ENCODE measurements at places on chromosomes 2 and 18.

GRCh38 chr18:34543356-34543755 lies 166.7 kb upstream of the DTNA start:
- no peak for DNase-seq

GRCh38 chr2:97745474-97746174 lies 32.2 kb downstream of the ZAP70 start:
- no peak for DNase-seq

DNA sequence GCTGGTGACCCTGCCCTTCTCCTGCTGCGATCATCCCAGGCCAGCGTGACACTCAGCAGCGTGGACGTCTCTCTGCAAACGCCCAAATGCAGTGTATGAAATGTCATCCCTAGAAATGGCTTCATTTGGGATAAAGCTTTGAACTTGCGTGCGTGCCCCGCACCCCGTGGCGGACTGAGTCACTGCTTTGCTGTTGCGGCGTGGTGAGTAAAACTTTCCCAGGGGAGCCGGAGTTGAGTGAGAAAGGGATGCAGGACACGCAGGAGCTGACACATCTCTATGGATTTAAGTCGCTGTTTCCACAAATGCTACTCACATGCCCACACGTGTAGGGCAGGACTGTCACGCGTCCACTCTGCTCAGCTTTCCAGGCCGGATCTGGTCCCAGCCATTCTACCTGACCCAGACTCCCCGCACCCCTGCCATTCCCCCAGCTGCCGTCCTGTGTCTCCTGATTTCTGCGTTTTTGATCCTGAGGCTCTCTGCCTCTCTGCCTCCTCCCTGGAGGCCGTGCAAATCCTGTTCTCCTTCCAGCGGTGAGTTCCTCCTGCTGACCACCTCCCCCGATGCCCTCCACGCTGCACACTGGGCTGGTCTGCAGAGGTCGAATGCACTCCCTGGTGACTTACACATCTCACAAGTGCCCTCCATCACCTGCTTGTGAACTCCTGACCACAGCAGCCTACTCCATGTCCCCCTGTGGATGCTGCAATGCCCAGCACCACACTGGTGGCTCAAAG lies 88.9 kb downstream of the MBP start:
- DNase-seq: no peak

DNA sequence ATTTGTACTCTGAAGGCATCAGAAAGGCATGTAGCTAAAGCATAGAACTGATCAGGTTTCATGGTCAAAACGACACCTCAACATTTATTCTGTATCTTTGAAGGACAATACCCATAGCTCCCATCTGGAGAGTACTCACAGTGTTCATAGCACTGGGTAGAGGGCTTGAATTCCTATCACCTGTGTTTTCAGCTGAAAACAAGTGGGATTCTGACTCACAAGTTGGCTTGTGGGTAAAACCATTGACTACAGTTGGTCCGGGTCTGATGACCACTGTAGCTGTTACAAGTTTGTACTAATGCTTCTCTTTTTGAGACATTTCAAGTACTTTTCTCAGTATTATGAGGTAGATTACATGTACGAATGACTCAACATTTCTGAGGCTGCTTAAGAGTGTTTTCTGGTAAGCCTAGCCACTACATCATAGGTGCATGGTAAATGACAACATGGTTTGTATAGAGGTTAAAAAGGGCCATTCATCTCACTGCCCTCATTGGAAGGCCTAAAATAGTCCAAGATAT lies 68.6 kb upstream of the PELI1 start:
- peak; percentile 31 for DNase-seq

DNA sequence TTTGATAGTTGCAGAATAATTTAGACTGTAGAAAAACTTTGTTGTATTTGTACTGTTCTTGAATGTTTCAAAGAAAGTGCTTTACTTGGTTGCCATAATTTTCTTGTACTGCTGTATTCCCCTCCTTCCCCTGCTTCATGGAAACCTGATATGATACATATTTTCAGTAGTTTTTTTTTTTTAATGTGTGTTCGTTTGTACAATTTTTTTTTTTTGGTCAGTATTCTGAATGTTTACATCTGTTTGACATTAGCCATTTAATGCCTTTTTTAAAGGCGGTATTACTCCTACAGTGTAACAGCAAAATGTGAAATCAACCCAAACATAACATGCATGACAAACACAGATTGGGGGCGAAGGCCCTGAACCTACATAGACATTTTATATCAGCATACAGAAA lies 172.3 kb downstream of the ASXL3 start:
- no peak for DNase-seq

DNA sequence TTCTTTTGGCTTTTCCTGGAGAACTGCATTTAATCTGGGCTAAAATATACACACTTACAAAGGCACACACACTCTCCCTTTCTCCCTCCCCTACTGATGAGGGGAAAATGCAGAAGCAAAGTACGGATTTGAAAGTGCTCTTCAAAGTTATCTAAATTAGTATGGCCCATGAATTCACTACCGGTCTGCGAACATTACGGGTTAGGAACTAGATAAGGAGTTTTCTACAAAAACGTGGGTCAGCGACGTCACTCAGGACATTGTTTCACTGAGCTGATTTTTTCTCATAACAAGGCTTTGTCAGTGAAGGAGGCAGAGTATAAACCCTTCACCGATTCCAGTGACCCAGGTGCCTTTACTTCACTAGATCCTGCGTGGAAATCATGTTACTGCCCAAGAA lies 47.3 kb downstream of the COA5 start:
- no peak for DNase-seq

DNA sequence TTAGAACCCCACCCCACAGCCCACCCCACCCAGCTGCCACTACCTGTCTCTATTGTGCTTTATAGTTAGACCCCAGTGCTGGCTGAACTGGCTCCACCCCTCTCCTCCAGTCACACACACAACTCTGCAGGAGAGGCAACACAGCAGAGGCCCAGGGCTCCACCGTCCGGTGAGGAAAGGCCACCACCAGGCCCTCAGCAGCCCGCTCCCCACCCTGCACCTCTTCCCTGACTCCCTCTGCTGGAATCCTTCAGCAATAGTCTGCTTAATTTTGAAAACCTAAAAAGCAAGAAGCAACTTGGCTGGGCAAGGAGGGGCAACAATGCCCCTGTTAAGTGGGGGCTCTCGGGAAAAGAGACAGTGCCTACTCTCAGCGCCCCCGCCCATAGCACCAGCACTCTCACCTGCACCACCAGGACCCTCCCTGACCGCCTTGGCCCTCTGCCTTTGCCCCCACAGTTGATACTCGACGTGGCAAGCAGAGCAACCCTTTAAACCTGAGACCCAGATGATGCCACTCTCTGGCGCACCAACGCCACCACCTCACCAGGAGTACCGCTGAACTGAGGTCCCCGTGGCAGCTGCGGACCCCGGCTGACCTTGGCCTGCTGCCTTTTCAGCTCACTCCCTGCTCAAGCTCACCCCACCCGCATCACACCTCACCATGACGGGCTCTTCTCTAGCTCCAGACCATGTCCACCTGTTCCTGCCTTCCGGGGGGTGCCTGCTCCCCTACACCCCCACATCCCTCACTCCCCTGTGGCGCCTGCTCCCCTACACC lies 45.7 kb downstream of the NDUFA10 start:
- no peak for DNase-seq

DNA sequence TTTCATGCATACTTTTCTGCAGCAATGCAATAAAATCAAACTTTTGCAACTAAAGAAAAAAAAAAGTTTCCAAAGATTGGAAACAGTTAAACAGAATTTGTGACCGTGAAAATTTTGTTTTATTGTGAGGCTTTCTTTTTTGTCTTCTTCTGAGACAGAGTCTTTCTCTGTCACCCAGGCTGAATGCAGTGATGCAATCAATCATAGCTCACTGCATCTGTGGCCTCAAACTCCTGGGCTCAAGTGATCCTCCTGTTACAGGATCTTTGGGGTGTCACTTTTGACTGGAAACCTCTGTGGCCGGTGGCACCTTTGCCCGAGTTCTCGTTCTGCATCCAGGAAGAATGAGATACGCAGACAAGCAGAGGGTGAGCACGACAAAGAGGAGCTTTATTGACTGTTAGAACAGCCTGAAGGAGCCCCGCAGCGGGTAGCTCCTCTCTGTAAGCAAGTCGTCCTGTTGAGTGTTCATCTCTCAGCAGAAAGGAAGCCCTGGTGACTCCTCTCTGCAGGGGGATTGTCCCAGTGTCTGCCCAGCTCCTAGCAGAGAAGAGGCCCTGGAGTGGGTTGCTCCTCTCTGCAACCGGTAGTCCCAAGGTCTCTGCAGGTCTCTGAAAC lies 16.9 kb upstream of the ILKAP start:
- DNase-seq: no peak

GRCh38 chr2:13524492-13524891 lies 807.8 kb downstream of the TRIB2 start:
- DNase-seq: no peak

DNA sequence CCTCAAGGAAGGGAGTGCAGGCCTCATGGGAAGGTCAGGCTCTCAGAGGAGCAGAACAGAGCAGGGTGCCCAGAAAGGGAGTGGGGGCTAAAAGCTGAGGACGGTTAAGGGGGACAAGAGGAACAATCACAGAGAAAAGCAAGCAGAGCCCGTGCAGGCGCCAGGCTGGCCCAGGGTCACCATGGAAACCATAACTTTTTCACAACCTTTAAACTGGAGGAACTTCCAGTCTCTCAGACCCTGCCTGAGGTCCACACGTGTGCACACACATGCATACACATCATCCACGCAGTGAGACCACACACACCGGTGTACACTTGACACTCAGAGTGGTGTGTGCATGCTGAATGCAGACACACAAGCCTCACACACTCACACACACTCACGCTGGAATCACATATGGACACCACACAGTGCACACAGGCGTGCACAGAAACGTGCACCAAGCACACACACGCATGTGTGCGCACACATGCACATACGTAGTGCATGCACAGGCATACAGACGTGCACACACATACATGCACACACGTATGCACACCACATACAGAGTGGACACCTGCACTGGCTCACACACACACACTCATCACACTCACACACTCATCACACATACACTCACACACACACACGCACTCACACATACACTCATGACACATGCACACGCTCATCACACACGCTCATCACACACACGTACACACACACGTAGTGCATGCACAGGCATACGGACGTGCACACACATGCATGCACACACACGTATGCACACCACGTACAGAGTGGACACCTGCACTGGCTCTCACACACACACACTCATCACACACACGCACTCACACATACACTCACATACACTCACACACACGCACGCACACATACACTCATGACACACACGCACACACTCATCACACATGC lies 37.2 kb upstream of the SNED1 start:
- DNase-seq: no peak

DNA sequence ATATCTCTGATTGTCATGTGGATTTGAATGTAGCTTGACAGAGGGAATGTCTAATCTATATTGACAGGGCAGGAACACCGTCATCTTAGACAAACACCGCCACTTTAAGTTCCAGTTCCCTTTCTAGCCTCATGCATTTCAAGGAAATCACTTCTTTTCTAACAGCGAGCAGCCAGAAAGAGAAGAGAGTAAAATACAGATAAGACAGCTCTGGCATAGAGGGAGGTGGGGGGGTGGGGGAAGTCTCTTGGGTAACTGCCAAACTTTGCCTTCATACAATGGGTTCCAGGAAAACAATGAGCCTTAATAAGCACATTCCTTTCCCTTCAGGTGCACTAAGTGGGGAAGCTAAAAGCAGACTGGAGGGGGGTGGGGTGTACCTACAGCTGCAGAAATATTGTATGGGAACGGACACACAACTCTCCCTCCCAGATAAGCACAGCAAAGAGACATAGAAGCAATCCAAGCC lies 37.2 kb downstream of the CASP10 start:
- DNase-seq: no peak

DNA sequence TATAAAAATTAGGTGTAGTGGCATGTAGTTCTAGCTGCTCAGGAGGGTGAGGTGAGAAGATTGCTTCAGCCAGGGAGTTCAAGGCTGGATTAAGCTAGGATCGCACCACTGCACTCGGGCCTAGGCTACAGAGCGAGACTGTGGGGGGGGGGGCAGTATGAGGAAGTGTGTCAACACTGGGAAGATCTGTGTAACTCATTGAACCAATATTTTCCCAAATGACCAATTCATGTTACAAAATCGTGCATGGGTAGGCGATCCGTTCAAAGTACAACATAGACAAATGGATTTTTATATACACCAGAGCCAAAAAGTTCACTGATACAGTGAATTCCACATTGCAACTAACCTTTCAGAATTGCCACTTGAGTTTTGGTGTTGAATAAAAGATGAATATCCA lies 8.1 kb downstream of the SMAD4 start:
- no peak for DNase-seq

GRCh38 chr18:1370552-1370951 lies 465.9 kb downstream of the ADCYAP1 start:
- DNase-seq: no peak

DNA sequence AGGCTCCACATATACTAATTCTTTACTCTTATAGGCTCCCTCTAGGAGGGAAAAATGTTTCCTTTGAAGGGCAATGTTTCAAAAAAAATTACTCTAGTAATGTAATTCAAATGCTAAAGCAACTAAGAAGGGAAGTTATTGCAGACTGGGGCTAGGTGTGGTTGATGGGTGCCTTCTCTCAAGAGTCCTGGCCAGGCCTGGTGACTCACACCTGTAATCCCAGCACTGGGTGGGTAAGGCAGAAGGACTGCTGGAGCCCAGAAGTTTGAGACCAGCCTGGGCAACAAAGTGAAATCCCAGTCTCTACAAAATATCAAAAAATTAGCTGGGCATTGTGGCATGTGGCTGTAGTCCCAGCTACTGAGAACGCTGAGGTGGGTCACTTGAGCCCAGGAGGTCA lies 31.2 kb upstream of the CDKL4 start:
- DNase-seq: peak; percentile 30

DNA sequence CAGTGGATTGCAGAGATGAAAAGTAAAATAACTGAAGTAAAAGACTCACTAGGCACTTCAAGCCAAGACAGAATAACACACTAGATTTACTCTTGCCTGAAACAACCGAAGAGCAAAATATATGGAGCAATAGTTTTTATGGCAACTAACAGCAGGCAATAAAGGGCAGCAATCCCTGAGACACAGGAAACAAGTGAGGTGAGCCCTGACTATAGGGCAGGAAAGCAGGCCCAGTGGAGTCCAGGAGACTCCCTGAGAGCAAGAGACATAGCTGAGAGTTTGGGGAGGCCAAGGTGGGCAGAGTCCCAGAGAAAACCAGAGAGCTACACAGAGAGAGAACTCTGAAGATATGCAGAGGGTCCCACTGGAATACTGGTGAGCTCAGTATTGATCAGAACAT lies 18.8 kb downstream of the FARSB start:
- no peak for DNase-seq

DNA sequence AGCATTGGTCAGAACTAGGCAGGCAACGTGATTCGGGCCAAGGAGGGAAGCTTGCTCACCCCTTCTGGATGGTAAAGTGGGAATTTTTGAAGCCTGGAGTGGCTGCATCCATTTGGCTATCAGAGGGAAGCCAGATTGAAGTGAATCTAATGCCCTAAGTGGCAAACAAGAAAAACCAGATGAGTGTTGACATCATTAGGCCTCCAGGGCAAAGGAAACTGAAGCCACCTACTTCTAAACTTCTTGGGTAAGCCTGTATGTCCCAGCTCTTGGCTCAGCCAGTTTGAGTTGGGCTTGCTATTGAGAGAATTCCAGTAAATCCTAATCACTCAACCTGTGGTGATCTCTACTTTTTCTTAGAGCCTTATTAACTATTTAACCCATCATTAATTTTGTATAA lies 20.9 kb downstream of the SOX11 start:
- no peak for DNase-seq
